ENCODE measurements at places on chromosomes 13 and 19.
A peak's percentile ranks its signal among the peaks of the same experiment; 100 is the strongest.

- peak; percentile 16 for DNase-seq
Observed at GRCh38 chr13:80276371-80277289, 64.3 kb downstream of the SPRY2 start.

DNA sequence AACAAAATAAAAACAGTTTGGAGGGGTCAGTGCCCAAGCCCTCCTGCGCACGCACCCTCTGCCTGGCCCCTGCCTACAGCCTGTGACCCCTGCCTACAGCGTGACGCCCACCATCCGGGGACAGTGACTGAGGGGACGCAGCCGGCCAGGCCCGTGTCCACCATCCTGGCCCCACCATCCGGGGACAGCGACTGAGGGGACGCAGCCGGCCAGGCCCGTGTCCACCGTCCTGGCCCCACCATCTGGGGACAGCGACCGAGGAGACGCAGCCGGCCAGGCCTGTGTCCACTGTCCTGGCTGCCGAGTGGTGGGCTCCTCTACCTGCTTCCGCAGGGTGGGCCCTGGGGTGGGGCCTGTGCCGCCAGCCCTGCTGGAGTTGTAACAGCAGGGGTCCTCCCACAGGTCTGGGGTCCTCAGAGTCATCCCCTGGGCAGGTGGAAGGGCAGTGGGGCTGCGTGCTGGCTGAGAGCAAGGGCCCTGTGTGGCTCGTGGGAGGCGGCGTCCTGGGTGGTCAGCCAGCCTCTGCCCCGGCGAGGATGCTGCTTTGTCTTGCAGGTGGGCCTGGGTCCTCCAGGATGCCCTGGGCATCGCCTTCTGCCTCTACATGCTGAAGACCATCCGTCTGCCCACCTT, 14.3 kb downstream of the SPPL2B start:
- DNase-seq = no peak

GRCh38 chr13:81199956-81200355, 859.0 kb upstream of the SPRY2 start:
- DNase-seq = no peak

DNA sequence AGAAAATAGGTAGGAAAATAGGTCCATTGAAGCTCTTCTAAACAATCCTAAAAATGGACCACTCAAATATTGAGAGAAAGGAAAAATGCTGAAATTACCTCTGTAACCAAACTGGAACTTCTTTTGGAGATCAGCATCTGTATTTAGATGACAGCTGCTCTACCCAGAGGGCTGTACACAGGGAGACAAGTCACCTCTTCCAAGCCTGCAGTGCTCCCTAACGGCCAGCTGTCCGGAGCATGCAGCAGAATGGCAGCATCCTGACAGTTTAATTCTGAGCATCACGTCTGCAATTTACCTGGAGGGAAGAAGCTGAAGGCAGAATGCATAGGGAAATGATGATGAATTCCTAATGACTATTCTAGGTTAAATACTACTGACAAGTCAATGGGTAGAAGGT, 62.8 kb upstream of the DIAPH3 start:
- peak; percentile 36 for DNase-seq

DNA sequence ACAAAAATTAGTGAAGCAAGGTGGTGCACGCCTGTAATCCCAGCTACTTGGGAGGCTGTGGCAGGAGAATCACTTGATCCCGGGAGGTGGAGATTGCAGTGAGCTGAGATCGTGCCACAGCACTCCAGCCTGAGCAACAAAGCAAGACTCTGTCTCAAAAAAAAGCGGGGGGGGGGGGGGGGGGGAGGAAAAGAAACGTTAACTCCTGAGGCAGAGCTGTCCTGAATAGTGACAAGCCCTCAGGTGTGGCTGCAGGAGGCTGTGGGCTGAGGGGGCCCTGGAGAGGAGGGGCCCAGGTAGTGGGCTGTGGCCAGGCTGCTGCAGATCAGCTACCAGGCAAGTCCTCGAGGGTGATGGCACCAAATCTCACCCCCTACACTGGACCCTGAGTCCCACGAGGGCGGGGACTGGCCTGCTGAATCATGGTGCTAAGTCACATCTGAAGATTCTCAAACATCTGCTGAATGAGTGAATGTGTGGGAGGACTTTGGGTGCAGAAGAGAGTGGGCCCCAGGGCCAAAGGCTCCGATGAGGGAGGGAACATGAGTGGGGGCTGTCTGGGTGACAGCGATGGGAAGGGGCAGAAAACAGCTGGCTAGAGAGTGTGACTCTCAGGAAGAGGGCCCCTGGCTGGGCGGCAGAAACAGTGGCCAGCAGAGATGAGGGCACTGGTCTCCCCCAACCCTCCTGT, 24.6 kb upstream of the ATP1A3 start:
- DNase-seq = peak; percentile 70

GRCh38 chr13:21882766-21883165, 211.9 kb downstream of the FGF9 start:
- DNase-seq = no peak

DNA sequence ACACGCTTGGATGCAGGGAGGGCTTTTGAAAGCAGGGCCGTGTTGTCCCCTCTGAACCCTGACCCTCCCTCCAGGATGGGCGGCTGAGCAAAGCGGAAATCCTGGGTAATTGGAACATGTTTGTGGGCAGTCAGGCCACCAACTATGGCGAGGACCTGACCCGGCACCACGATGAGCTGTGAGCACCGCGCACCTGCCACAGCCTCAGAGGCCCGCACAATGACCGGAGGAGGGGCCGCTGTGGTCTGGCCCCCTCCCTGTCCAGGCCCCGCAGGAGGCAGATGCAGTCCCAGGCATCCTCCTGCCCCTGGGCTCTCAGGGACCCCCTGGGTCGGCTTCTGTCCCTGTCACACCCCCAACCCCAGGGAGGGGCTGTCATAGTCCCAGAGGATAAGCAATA, 15.2 kb downstream of the RCN3 start:
- no peak for DNase-seq

- peak; percentile 51 for DNase-seq
Observed at GRCh38 chr19:43446746-43447489, 18.5 kb downstream of the LYPD3 start.

GRCh38 chr19:13619203-13619632, 112.9 kb upstream of the CACNA1A start:
- DNase-seq = peak; percentile 23

GRCh38 chr13:32838945-32839344, 177.3 kb upstream of the KL start:
- no peak for DNase-seq

DNA sequence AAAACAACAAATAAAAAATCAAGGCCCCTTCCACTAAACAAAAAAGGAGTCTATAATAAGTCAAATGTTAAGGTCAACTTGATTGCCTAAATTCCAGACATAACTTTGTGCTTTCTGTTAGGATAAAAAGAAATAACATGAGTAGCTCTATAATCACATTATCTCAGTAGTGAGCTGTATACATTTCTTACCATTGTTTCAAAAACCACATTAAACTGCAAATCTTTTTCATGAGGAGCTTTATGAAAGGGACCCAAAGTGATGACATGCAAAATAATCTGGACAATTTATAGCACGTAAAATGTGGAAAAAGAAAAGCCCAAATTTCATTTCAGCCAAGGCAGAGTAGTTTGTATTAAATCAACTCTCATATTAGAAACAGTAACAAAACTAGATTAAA, 269.2 kb downstream of the KLF12 start:
- no peak for DNase-seq
